Vagina (tissue), 2 donors: ENCODE measurements at places on chromosomes 16 and 17.

- no peak for DNase-seq
Measured at GRCh38 chr17:4318596-4318995, 47.9 kb downstream of the UBE2G1 start.

GRCh38 chr16:79856581-79856980 is 256.0 kb upstream of the MAF start:
- no peak for DNase-seq

DNA sequence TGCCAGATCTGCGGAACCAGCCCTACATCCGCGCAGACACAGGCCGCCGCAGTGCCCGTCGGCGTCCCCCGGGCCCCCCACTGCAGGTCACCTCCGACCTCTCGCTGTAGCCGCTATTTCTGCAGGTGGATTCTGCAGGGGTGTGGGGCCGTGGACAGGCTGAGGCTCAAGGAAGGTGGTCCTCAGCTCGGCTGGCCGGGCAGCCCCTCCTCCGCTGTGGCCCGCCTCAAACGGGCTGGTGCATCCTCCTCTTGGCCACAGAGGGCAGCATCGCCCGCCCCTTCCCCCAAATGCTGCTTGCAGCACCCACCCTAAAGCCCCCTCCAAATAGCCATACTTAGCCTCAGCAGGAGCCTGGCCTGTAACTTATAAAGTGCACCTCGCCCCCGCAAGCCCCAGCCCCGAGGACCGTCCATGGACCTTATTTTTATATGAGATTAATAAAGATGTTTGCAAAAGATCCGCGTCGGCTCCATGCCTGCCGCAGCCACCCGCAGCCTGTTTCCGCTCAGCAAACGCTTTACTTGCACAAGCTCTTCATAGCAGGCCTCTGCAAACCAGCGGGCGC is 14.9 kb downstream of the SPATA32 start:
- no peak for DNase-seq

- no peak for DNase-seq
Measured at GRCh38 chr17:73013816-73014663, 78.4 kb downstream of the SLC39A11 start.

GRCh38 chr17:70525961-70526360 is 356.6 kb downstream of the KCNJ2 start:
- no peak for DNase-seq

DNA sequence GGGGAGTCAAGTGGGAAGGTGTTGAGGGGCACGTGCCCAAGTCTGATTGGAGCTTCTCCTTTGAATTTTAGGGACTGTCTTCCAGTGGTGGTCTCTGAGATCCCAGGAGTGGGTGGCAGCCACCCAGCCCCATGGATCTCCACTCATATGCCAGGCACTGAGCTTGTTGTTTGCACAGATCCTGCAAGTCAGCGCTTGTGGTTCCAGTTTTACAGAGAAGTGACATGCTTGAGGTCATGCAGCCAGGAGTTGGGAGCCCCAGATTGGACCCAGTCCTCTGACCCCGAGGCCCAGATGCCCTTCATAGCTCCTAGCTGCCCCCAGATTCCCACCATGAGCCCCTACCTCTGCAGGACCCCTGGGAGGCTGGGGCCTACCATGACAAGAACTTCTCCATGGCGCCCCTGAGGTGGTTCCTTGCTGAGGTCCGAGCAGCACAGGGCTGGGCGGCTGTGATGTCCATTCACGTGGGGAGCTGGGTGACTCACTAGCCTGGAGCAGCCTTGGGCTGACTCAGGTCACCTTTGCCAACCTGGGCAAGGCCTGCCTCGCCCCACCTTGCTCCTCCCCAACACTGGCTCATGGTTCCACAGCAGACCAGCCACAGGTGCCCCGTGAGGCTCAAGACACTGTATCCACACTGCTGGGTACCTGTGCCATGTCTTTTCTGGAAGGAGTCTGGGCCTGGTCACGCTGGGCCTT is 47.4 kb downstream of the RAI1 start:
- DNase-seq = no peak

GRCh38 chr17:51941272-51941671 is 217.2 kb downstream of the CA10 start:
- DNase-seq = no peak

- DNase-seq = no peak
Measured at GRCh38 chr17:77606146-77606864, 352.2 kb upstream of the TNRC6C start.

- DNase-seq = no peak
Measured at GRCh38 chr17:40453881-40454612, 10.8 kb downstream of the IGFBP4 start.

DNA sequence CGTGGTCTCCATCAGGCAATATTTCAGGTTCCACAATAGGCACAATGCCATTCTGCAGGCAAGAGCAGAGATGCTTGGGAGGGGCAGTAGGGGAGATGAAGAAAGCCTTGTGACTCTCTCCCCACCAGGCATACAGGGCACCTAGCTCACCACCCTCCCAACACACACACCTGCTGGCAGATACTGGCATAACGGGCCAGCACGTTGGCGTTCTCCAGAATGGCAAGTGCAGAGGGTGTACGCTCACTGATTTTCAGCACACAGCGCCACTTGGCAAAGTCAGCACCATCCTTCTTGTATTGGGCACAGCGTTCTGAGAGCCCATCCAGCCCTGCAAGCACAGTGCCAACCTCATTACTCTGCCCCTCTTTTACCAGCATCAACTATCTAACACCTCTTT is 2.2 kb downstream of the ALDOC start:
- DNase-seq = no peak

GRCh38 chr17:5533486-5534315 is 47.3 kb downstream of the MIS12 start:
- no peak for DNase-seq

DNA sequence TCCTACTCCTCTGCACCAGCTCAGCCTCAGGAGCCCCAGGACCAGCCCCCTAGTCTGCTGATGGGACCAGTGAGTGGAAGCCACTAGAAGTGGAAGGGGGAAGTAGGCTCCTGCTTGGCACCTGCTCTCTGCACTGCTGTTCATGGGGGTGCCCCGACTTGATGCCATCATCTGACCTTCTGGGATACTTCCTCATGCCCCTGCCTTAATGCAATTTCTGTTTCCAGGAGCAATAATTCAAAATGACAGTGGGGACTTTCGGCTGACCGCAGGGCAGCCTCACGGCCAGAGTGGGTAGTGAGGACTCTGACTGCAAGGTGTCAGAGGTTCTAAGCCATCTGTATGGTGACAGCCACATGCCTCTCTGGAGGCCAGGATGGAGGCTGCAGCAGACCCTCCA is 196.4 kb upstream of the WSCD1 start:
- DNase-seq = no peak

- DNase-seq = no peak
Measured at GRCh38 chr16:5616841-5617240, 519.2 kb upstream of the EEF2KMT start.

DNA sequence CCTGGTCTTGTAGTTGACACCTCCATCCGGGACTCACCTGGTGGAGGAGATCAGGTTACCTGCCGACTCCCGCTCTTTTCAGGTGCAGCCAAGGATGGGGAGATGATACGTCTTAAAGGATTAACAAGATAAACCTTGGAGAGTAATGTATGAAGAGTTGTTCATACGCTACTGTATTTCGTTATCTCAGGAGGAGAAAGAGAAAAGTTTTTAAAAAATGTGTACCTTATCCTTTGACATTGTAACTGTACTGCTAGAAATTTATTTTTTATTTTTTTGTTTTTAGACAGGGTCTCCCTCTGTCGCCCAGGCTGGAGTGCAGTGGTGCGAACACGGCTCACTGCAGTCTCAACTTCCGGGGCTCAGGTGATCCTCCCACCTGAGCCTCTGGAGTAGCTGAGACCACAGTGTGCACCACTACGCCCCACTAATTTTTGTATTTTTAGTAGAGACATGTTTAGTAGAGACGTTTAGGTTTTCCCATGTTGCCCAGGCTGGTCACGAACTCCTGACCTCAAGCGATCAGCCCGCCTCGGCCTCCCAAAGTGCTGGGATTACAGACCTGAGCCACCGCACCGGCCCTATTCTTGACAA is 764 bp upstream of the SMURF2 start:
- DNase-seq = no peak

- DNase-seq = no peak
Measured at GRCh38 chr17:17505610-17506171, 9.5 kb upstream of the RASD1 start.

DNA sequence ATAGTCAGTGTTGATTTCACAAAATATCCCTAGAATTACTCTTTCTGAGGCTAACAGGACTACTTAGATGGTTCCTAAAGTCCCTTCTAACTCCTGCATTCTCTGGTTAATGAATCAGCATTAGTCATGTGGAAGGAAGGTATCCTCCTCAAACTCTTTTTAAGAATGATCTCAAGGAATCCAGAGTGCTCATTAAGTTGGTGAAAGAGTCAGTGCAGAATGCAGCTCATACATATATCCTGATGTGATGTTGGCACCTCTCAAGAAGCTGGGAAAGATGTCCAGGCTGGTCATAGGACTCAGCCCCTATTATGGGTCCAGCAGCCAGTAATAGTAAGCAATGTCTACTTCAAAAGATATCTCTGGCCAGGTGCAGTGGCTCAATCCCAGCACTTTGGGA is 65.5 kb downstream of the PIGL start:
- DNase-seq = no peak

DNA sequence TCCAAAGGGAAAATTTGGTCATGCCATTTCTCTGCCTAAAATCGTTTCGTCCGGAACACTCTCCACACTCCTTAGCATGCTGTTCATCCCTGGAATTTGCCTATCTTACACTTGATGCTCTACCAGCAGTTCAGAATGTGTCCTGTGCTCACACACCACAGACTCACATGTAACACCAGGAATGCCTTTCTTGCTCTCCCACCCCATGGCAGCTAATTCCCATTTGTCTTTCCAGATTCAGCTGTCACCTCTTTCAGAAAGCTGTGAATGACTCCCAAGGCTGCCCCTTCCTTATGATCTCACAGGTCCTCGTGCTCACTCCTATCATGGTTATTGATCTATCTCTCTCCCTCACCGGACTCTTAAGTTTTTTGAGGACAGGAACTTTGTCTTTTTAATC is 38.1 kb downstream of the HYDIN start:
- no peak for DNase-seq
